ENCODE measurements at places on chromosomes 2 and 18.

DNA sequence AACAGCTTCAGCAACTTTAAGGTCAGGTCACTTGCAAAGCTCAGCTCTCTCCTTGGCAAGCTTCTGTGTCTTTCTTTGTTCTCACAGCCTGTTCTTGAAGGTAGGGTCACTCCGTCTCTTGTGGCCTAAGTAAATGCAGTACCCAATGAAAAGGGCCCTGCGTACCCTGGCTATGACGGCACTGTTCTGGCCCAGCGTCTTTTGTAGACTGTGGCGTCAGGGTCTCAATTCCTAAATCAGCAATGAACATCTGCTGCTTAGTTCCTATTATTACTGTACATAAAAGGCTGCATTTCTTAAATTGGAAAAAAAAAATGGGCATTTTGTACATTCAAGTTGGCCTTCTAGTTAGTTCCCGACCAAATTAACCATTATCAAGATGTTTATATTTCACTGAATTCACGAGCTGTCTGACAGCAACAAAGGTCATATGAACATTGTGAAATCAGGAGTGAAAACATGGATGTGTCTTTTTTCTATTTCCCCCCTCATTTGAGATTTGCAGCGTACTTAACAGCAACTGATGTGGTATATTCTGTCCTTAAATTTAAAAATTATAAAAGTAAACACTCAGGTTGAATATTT, 17.0 kb upstream of the MTCL1 start:
- no peak for DNase-seq

DNA sequence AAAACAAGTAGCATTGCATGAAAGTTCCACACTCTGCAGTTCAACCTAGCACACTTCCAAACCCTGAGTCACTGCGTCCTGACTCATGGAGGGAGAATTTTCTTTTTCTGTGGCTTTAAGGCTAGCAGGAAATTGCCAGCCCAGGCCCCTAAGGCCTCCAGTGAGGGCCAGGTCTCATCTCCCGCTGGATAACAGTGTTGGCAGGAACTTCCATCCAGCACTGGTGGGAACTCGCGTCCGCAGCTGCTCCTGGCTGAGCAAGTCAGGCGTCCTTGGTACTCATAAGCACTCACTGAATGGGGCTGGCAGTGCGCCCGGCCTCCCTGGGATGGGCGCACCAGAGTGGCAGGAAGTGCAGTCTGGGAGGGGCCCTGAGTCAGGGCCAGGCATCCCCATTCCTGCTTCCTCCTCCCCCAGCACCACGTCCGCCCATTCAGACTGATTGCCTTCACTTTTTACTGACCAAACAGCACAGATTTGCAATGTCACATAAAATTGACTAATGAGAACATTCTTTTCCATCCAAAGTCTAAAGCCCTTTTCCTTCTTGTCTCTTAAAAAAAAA, 14.3 kb downstream of the MALL start:
- DNase-seq = peak; percentile 96

- DNase-seq = no peak
Measured at GRCh38 chr2:147374423-147374811, 470.4 kb upstream of the ACVR2A start.

- no peak for DNase-seq
Measured at GRCh38 chr2:159891917-159892730, 94.1 kb upstream of the CD302 start.

- no peak for DNase-seq
Measured at GRCh38 chr2:216006164-216006663, 7.1 kb downstream of the MREG start.
